ENCODE measurements at places on chromosomes 1 and 21.

GRCh38 chr1:239011382-239011781 lies 375.0 kb upstream of the CHRM3 start:
- no peak for DNase-seq

DNA sequence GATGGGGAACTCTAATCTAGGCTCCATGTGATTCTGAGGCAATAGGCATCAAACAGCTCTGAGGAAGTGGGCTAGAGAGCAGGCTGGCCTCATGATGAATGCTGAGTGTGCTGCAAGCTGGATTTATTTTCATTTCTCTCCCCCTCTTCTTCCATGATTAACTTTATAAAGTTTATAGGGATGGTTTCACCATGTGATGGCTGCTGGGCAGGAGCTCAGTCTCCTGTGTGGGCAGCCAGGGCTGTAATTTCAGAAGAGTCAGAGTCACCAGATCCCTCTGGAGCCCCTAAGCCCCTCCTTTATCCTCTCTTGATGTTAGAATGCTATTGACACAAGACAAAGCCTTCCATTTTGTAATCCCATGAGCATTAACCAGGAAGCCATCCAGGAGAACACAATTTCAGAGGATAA lies 143.6 kb downstream of the CNIH3 start:
- no peak for DNase-seq

DNA sequence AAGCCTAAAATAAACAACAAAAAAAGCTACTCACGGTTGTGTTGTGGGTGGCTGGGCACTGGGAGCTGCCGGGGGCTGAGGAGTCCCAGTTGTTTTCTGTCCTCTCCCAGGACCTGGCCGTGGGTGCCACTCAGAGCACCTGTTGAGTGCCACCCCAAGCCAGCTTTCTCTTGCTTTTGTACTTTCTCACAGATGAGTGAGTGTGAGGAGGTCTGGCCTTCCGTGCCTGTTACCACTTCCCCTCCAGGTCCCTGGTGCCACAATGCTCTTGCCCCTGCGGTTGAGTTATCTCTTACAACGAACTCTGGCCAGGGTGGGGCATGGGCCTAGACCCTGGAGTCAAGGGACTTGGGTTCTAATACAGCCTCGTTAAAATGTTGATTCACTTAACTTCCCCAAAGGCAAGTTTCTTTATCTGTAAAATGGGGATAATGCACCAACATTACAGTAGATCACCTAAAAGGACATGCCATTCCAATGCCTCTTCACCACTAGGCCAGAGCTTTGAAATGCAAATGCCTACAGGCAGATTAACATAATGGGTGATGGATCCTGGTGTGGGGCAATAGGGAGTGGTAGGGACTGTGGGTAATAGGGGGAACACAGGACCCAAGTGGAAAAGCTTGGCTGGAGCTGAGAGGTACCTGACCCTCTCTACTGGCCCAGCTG lies at the start of gene CNR2:
CNR2 (minus strand) TSS at position 151 of the 669 bp plus-strand sequence. CDS start 37,745 bp downstream, outside the sequence.
- no peak for DNase-seq

- no peak for DNase-seq
Observed at GRCh38 chr1:111786669-111787207, 31.0 kb downstream of the DDX20 start.

DNA sequence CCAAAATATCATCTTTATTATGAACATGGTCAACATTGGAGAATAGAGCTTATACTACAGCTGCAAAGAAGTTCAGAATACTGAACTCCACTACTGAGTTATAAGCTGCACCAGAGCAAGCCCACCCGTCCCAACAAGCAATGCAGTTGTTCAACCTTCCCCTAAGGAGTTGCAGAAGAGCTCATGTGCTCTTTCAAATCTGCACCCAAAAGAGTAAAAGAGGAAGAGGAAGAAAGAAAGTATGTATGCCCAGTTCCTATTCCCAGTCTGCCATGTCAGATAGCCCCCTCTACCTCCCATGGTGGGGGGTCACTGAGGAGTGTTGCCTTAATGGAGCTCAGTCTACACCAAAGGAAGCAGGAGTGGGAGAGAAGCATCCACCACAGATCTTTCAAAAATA lies 6.9 kb downstream of the C1orf162 start:
- DNase-seq, result no peak

- DNase-seq, result no peak
Observed at GRCh38 chr1:40174788-40175187, 13.6 kb downstream of the RLF start.

- no peak for DNase-seq
Observed at GRCh38 chr1:60562740-60563139, 489.2 kb upstream of the C1orf87 start.

GRCh38 chr1:228030451-228031201 lies 23.8 kb downstream of the WNT3A start:
- DNase-seq, result no peak

DNA sequence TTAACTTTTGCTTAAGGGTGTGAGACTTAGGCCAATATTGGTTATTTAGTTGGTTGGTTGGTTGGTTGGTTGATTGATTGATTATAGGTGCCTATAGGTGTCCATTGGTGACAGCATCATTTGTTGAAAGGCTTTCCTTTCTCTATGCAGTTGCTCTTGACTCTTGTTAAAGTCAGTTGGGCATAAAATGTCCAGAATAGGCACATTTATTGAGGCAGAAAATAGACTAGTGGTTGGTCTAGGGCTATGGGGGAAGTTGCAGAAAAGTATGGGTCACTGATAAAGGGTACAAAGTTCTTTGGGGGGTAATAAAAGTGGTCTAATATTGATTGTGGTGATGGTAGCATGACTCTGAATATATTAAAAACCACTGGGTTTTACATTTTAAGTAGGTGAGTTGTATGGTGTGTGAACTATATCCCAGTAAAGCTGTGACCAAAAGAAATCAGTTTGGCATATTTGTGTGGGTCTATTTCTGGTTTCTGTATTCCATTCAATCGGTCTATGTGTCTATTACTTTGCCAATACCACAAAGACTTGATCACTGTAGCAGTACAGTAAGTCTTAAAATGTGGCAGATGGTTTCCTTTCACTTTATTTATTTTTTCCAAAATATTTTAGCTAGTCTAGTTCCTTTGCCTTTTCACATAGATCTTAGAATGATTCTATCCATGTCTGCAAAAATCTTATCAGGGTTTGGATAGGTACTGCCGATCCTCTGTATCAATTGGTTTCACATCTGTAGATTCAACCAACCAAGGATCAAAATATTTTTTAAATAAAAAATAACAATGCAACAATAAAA lies 63.0 kb downstream of the ATP1A1 start:
- no peak for DNase-seq

DNA sequence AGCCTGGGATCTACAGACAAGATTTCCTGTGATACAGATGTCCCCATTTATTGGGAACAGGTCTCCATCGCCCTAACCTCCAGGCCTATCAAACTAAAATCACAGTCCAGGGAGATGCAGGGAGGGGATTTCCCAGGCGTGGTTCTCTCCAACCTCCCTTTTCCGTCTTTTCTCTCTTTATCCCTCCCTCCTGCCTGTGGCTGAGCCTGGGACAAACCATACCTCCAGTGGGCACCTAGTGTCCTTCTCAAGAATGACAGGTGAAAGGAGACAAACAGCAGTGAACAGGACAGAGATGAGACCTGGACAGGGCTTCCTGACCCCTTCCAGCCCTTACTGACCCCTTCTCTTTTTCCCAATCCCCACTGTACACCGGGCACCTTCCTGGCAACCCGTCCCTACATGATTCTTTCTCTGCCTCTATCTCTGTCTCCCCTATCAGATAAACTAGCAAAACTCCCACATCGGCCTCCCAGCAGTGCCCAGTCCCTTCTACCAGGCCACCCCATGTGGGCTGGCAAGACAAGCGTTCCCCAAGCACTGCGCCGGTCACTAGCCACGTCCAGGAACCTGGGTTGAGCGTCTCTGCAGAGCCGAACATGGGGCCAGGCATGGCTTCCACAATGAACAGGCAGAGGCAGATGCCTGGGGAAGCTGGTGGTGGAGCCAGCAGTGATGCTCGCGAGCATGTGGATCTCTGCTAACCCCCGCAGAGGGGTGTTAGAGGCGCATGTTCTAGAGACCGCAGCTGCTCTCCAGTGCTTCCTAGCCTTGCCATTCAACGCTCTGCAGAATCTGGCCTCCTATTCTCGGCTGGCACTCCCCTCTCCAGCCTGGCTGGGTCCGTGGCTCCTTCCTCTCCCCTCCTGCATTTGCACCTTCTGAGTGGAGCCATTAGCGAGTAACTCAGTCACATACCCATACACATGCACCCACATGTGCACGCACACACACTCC lies 54.7 kb downstream of the ELK4 start:
- DNase-seq, result no peak
